Ovary (tissue), 10 donors: ENCODE measurements at places on chromosomes 5 and 9. TPM values are rescaled to one million over a fixed set of nuclear protein-coding genes. Genes with fewer than 3 reads are reported as not detected.

- DNase-seq = no peak
Measured at GRCh38 chr5:159844267-159845121, 71.8 kb upstream of the ADRA1B start.

GRCh38 chr5:55173687-55174230, 782 bp upstream of the CDC20B start:
- no peak for DNase-seq

DNA sequence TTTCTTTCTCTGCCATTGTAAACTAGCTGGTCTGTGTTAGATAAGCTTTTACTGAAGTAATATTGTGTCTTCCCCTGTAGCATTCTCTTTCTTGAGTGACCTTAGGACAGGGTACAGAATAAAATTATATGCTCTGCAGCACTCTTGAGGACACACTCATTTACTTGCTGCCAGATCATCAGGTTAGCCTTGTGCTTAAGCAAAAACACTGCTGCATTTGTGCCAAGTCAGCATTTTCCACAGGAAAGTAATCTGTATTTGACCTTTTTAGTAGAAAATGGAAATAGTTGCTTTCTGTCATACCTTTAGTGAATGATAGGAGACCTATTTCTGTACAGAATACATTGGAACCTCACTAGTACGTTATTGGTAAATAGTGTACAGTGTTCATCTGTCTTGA, 54.2 kb downstream of the LMNB1 start:
- DNase-seq = no peak

DNA sequence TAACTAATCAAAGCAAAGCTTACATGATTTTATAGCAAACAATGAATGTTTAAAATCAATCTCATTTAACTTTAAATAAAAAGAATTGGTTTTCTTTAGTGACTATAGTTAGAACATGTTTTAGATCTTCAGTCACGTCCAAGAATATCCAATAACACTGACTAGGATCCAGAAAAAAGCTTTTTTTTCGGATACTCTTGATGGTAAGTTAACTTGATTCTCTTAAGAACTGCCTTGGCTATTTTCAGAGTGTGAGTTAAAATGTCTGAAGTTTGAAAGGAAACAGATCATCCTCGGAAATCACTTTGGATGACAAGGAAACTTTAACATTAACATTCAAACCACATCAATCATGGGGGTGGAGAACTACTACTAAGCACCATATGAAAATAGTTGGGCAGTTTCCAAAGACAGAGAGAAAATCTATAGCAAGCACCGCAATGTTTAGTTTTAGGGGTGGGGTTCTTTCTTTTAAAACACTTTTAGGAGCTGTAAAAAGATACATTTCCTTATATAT, 83.7 kb upstream of the SLC27A6 start:
- no peak for DNase-seq

DNA sequence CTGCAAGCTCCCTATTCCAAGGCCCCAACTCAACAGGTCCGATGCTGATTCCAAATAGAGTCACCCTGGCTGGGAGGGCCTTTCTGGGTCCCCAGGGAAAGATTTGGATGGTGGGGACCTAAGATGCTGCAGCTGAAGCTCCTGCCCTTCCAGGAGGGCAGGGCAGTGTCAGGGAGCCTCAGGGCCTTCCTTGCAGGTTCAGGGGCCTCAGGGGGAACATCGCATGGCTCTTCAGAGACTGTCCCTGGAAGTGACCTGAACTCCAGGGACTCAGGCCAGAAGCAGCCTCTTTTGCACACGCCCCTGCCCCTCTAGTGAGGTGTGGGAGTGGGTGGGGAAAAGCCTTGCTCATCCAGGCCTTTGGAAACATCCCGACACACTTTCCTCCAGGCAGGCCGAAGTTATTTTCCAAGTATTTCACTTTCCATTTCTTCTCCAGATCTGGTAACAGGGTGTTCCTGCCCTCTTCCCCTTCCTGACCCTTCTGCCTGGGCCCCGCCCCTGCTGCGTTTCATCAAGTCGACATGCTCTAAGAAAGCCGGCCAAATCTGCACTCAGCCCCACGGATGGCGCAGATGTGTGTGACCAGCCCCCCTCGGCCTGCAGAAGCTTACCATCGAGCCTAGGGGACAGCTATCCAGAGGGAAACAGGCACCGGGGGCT, 159.5 kb downstream of the FGF18 start:
- DNase-seq = peak; percentile 42

- DNase-seq = no peak
Measured at GRCh38 chr5:176639208-176639607, 8.1 kb upstream of the TSPAN17 start.

DNA sequence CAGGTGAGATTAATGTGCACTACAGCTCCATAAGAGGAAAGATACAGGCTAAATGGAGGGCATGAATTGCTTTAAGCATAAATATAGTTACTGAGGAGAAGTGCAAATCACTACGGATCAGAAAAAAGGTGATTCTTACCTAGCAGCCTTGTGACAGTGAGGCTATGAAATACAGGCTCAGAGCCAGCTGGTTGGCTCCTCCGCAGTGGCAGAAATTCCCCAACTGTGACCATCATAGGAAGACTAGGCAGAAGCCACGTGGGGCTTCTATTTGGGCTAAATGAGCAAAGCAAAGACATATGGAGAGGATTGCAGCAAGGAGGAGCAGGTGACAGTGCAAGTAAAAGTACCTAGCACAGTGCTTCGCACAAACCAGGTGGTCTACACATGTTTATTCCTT, 40.5 kb downstream of the CDO1 start:
- DNase-seq = no peak

DNA sequence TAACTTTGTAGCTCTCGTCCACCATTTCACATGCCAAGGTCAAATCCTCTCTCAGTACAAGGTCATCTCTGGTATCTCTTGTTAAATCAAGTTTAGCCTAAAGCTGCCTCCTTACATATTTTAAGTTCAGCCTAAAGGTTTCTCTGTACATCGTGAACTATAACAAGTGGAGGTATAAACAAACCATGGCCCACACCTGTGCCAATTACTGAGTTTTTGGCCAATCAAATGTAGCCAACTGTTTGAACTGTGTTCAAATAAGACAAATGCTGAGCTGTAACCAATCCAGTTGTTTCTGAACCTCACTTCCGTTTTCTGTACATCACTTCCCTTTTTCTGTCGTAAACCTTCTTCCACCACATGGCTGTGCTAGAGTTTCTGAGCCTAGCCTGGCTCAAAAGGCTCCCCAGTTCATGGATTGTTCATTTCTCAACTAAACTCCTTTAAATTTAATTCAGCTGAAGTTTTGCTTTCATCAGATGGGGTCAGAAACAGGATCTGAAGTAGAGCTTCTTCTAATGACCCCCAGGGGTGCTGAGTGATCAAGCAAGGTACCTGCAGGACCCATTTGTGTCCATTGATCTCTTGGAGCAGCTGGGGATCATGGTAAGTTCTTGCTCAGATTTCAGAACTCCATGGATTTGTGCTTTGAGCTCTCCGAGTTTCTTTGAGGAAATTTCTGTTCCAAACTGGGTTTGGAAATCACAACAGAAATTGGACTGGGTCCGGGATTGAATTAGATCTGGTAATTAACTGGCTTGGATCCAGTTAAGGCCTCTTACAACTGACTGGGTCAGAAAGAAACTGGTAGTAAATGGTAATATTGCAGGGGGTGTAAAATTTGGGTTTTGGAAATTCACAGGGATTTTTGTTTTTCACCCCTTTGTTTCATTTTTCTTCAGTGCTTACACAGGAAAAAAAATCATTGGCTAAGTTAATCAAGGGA, 11.0 kb upstream of the NANS start:
- no peak for DNase-seq

- no peak for DNase-seq
Measured at GRCh38 chr9:68931821-68932220, 82.1 kb downstream of the PRKACG start.

GRCh38 chr9:133584559-133585476, 24.4 kb downstream of the FAM163B start:
- no peak for DNase-seq

DNA sequence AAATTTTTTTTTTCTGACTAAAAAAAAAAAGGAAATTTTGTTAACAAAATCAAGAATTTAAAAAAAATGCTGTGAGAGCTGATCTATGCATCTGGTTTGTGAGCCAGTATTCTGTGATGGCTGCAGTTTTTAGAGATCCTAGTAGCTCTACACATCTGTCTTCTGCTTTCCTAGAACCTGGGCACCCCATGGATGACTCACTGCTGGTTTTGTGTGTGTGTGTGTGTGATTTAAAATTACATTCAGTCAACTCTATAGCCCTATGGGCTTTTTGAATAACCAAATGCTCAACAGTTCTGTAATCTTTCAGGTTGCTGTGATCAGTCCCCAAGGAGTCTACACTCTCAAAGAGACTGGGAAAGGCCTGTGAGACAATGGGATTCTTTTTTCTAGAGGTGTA, 2.5 kb upstream of the PSMD5 start:
- DNase-seq = no peak

DNA sequence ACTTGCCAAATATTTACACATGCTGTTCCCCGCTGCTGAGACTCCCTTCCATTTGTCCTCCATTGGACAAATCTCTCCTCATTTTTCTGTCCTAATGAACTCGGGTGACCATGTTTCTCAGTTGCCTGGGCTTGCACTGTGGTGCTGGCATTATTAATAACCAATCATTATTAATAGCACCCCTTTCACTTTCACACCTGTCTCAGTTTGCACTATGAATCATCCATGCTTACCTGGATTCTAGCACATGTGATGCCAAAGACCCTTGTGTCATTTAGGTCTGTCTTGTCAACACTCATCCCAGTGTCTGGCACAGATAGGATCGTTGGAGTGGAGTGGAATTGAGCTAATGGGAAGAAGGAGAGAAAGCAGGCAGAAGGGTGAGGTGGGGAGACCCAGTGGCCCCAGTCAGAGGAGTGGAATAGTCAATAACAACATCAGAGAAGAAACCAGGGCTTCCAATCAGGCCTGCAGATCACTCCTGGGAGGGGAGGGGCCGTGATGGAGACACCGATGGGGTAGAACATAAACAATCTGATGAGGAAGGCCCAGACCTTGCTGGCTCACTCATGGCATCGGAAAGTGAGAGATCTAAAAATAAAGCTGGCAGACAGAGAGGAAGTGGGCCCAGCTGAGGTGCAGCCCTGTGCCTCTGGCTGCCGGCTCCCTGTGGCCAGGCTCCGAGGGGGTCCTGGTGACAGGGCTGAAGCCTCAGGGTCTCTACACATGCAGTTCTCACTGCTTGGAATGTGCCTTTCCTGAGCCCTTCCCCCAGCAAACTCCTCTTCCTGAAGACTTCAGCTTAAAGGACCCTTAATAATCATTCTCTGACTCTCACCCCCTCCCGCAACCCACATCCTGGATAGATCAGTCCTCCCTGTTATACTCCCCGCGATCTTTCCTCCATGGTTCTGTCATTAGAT, 33.5 kb upstream of the CRB2 start:
- DNase-seq = no peak

DNA sequence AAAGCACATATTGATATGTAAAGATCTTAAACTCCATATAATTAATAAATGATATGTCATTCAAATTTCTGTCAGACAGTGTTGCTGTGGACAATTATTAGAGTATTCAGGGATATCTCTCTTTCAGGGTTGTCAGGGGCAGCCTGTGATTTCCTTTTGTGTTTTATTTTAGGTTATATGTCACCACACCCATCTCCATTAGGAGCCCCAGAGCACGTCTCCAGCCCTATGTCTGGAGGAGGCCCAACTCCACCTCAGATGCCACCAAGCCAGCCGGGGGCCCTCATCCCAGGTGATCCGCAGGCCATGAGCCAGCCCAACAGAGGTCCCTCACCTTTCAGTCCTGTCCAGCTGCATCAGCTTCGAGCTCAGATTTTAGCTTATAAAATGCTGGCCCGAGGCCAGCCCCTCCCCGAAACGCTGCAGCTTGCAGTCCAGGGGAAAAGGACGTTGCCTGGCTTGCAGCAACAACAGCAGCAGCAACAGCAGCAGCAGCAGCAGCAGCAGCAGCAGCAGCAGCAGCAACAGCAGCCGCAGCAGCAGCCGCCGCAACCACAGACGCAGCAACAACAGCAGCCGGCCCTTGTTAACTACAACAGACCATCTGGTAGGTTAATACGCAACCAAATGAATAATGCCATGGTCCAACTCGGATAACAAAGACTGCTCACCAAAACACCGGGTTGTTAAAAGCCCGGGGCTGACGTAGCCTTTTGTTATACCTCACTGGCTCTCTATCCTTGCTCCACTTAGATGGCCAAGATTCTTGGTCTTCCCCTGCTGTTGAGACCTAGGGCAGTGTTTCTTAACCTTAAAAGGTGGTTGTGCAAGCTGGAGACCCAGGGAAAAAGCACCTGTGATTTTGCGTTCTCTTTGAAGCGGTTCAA, 24.4 kb downstream of the SMARCA2 start:
- peak; percentile 47 for DNase-seq

The MSMP gene
- 4.4 TPM for total RNA-seq

The PIK3R1 gene
- total RNA-seq = 82.0 TPM

The SPATA31A3 gene
- total RNA-seq = not detected

The SOX30 gene
- not detected for total RNA-seq

The FOXD4L5 gene
- total RNA-seq = not detected

The SH3TC2 gene
- 0.59 TPM for total RNA-seq

The RXFP3 gene
- not detected for total RNA-seq

The PRR16 gene
- 11.0 TPM for total RNA-seq
